ENCODE measurements at places on chromosomes 5 and 9.

- no peak for DNase-seq
Measured at GRCh38 chr5:95843733-95844223, 21.3 kb upstream of the GLRX start.

GRCh38 chr5:152456815-152457443, 51.9 kb upstream of the NMUR2 start:
- DNase-seq: no peak

GRCh38 chr9:14395317-14396082, 81.6 kb upstream of the NFIB start:
- no peak for DNase-seq

GRCh38 chr5:119795768-119796167, 166.4 kb downstream of the FAM170A start:
- no peak for DNase-seq

GRCh38 chr5:93929131-93929530, 187.7 kb upstream of the POU5F2 start:
- no peak for DNase-seq

- DNase-seq: no peak
Measured at GRCh38 chr9:37915911-37916470, 12.1 kb upstream of the SLC25A51 start.

GRCh38 chr5:159163027-159163700, 46.2 kb downstream of the RNF145 start:
- DNase-seq: no peak

DNA sequence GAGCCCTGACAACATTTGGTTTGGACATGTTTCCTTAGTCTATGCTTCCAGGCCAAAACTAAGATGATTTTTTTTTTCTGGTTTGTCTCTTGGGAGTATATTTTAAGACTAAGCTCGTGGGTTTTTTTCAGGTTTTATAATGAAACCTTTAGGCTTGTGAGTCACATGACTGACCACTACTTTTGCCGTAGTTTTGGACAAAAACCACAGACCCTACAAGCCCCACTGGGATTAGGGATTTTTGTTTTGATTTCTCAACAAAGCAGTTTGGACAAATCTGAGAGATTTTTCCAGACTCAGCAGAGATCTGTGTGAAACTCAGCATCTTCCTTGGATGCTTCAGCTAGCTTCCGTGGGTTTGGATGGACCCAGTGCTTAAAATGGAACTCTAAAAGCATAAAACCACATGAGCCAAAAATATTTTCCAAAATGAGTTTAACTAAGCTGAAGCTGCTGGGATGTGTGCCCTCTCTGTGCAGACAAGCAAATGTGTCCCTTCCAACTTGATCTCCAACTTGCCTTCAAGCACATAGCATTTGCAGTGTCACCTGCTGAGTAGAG, 70.3 kb upstream of the SMIM15 start:
- no peak for DNase-seq

DNA sequence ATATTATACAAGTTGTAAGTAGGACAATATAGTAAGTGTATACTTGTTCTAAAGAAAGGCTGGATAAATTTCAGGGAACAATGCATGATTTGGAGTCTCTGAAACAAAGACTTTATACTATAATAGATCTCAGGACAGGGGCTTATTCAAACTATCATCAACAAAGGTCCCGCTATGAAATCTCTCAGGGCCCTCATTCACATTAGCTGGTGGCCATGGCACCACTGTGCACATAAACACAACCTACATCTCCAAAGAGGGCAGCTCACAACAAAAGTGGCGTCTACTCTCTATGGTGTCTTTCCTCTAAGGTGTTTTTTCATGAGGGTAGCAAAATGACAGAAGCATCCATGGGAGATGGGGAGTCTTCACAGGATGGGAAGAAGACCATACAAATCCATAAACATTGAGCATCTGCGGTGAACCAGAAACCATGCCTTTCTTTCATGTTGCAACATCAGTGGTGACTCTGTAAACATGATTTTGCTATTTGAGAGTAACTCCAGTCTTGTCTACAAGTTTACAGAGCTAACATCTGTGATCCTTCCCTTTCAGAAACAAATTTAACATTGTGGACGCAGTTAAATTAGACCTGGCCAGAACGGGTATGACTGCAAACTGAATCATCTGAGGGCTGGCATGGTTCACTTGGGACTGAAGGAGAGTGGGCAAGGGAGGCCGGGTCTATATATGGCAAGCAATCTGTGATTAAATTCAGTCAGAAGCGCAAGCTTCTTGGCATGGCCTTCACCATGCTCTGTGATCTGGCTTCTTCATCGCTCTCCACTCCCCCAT, 5.5 kb downstream of the TTLL11 start:
- no peak for DNase-seq

- DNase-seq: no peak
Measured at GRCh38 chr5:53463909-53464621, 16.4 kb upstream of the FST start.

GRCh38 chr5:31401691-31402090, 130.2 kb downstream of the DROSHA start:
- DNase-seq: no peak

DNA sequence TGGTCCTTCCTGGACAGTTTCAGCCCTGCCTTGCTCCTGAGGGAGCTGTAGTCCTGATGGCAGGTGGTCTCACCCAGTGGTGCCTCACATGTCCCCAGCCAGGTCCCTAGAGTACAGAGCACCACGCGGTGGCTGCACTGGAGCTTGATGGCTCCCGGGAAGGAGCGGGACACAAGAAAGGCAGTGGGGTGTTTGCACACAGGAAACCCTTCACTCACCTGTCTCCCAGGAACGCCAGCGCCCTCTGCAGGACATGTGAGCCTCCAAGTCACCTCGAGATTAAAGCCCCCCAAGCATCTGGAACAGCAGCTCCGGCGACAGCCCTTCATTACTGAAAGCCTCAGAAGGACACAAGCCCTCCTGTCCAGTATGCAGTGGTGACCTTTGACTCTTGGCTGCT, 19.9 kb upstream of the TMEM250 start:
- DNase-seq: no peak

GRCh38 chr5:138955671-138956295, 80.6 kb upstream of the LRRTM2 start:
- DNase-seq: no peak

- no peak for DNase-seq
Measured at GRCh38 chr5:171660434-171660833, 125.2 kb upstream of the SMIM23 start.

DNA sequence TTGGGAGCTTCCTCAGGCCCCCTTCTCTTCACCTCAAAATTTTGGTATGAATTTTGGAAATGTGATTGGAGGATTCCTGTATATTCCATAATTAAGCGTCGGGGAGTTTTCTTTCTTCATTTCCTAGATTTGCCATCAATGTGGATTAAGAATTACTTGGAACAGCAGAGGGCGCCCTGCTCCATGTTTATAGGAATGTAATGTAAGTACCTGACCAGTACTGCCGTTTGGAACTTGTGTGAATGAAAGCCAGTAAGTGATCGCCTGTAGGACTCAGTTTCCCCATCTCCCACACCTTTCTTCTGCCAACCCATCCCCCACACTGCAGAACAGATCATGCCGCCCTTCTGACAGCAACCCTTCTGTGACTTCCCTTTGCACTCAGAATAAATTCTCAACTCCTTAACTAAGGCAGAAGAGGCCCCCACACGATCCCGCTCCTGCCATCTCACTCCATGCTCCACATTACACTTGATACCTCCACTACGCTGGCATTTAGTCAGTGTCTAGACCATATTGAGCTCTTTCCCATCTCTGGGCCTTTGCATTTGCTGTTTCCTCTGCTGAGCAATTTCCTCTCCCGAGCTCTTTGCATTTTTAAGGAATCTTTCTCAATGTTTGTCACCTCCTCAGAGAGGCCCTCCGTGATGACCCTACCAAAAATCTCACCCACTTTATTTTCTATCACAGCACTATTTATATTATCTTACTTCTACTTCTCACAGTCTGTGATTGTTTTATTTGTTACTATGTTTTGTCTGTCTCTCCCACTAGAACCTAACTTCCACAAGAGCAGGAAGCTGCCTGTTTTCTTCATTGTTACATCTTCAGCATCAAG, 79.5 kb upstream of the HTR4 start:
- peak; percentile 46 for DNase-seq

DNA sequence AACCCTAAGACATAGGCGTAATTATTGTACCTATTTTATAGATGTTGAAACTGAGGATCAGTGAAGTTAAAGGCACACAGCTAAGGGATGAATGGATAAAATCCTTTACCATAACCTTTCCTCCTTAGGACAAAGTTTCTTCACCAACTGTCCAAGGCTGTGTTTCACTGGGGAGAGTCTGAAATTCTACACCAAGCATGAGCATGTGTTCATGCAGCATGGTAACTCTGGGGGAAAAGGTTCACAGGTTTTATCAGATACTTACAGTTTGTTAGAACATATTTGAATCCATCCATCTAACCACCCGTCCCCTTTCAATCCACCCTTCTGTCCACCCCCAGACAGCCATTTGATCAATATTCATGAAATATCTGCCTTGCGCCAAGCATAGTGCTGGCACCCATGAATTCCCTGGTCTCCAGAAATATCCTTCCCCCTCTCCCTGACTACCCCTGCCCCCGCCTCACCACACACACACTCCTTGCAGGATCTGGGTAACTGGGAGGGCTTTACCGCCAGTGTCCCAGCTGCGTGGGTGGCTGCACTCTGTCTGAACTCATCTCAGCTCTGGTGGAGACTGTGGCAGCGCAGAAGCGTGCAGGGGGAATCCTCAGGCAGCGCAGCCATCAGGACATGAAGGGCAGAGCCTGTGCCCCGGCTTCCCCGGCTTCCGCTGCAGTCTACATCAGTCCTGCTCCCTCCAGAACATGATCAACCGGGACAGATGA, 6.3 kb upstream of the KCNIP1 start:
- no peak for DNase-seq

DNA sequence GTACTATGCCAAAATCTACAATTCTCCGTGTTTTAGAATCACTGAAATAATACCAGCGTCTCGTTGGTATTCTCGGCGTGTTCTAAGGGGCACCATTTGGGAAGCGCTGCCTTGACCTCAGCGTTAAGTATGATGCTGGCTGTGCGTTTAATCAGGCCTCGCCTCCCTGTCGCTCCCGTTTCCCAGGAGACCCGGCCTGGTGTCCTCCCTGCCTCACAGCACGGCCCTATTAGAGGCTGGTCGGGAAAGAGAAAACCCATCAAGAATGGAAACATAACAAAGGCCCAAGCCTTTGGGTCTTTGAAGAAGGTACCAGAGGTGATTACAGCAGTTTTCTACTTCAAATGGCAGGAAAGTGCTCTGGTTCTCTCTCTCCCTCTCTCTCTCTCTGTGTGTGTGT, 30.0 kb downstream of the GFPT2 start:
- no peak for DNase-seq

DNA sequence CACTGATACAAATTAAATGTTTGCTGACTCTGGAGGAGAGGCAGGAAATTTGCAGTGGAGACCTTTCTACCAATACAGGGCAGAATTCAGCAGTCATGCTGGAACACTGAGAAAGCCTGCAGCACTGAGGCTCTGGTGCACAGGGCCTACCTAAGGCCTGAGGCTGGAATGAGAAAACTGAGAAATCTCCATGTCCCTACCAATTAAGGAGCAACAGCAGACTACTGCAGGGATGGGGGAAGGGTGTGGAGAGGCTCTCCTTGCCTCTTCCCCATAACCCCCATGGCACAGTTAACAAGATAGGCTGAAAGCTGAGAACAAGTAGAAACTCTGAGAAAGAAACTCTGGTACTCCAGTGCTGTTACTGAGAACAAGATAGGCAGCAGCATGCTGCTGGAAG, 10.5 kb downstream of the FBXO4 start:
- DNase-seq: no peak

GRCh38 chr5:143013176-143013891, 243.2 kb downstream of the ARHGAP26 start:
- no peak for DNase-seq
